CD4-positive, alpha-beta T cell treated with Interleukin-4 for 4 hours (primary cell): ENCODE measurements at places on chromosomes 7 and 10.
A peak's percentile ranks its signal among the peaks of the same experiment; 100 is the strongest.

- DNase-seq: no peak
Measured at GRCh38 chr7:84906889-84907288, 280.0 kb downstream of the SEMA3D start.

DNA sequence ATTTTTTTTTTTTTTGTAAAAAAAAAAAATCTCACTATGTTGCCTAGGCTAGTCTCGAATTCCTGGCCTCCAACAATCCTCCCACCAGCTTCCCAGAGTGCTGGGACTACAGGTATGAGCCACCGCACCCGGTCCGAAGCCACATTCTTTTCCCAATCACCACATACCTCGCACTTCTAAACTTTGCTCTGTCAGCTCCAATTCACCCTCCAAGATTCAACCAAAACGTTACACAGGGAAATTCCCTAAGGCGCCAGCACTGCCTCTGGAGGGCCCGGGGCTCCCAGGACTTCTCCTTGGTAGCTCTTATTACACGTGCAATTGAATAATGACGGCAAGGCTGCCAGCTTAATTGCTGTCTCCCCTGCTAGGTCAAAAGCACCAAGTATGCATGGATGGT is 10.3 kb upstream of the DNAAF5 start:
- no peak for DNase-seq

GRCh38 chr7:134922720-134923704 is 63.3 kb upstream of the AGBL3 start:
- no peak for DNase-seq

DNA sequence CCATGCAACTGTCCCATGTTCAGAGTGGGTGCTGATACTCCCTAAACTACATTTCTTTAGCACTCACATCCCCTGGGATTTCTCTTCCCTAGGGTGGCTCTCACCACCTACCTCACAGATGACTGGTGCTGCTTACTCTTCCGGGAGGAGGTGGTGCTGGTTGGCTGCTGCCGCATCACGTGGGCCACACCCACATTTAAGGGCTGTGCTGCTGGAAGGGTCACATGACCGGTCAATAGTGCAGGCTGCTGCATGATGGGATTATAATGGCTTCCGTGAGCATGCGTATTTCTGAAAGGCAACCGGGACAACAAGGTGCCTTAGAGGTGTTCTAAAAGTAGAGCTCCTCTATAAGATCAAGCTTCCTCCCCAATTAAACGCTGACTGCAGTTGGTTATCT is 76.8 kb downstream of the CLEC2L start:
- no peak for DNase-seq

GRCh38 chr7:13803134-13803533 is 186.3 kb downstream of the ETV1 start:
- no peak for DNase-seq

DNA sequence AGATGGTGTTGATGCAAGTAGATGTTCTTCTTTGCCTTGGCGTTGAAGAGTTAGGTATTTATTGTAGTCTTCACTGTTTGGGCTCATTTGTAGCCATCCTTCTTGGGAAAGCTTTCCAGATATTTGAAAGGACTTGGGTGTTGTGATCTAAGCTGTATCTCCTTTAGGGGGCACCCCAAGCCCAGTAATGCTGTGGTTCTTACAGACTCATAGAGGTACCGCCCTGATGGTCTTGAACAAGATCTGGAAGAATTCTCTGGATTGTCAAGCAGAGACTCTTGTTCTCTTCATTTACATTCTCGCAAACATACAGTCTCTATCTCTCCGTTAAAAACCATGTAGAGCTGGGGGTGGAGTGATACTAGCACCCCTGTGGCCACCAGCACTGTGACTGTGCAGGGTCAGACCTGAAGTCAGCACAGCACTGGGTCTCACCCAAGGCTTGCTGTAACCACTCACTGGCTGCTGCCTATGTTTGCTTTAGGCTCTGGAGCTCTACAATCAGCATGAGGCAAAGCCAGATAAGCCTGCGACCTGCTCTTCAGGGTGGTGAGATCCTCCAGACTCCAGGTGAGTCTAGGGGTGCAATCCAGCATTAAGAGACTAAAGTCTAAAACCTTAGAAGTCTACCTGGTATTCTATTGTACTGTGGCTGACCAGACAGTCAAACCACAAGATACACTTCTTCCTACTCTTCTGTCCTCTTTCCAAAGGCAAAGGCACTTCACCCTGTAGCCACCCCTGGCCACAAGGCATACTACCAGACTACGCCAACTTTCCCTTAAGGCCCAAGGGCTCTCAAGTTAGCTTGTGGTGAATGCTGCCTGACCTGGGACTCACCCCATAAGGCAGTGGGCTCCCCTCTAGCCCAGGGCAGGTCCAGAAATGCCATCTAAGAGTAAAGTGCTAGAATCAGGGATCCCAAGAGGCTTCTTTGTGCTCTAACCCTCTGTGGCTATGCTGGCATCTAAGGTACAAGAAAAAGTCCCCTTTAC is 209.7 kb upstream of the TMEM196 start:
- DNase-seq: no peak

- no peak for DNase-seq
Measured at GRCh38 chr10:69732147-69732825, 69.4 kb upstream of the COL13A1 start.

DNA sequence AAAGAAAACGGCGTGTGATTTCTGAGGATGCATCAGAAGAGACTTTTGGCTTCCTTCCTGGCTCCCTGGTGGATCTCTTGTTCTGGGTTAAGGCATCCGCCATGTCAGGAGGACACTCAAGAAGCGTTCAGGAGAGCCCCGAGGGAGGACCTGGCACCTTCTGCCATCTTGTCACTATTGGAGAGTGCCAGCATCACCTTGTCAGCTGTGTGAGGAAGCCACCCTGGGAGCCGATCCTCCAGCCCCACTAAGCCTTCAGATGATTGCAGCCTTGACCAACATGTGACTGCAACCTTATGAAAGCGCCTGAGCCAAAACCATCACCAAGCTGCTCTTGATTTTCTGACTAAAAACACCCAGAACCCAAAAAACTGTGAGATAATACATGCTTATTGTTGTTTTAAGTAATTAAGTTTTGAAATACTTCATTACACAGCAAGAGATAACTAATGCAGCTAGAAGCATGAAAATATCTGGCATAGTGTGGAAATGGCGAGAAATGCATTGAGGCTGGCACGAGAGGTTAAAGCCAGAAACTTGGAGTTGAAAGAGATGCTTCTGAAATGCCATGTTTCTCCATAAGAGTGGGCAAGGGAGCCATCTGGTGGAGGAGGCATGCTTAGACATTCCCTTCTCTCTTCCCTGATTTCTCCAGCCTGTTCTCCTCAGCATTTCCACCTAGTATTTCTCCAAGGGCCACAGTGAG is 5.4 kb upstream of the ZFYVE27 start:
- peak; percentile 56 for DNase-seq

GRCh38 chr7:134730411-134730829 is 49.0 kb upstream of the CALD1 start:
- DNase-seq: no peak

GRCh38 chr7:51797371-51797770 is 480.8 kb upstream of the COBL start:
- no peak for DNase-seq
